ENCODE measurements at places on chromosomes 1 and 21.

DNA sequence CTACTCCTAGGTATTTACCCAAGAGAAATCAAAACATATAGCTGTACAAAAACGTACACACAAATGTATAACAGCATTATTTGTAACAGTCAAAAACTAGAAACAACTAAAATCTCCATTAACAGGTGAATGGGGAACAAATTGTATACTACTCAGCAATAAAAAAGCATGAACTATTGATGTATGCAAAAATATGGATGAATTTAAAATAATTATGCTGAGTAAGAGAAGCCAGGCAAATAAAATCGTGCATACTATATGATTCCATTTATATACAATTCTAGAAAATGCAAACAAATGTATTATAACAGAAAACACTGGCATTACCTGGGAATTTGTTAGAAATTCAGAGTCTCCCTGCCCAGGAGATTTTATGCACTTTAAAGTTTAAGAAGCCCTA, 150.1 kb downstream of the GDAP2 start:
- no peak for DNase-seq

DNA sequence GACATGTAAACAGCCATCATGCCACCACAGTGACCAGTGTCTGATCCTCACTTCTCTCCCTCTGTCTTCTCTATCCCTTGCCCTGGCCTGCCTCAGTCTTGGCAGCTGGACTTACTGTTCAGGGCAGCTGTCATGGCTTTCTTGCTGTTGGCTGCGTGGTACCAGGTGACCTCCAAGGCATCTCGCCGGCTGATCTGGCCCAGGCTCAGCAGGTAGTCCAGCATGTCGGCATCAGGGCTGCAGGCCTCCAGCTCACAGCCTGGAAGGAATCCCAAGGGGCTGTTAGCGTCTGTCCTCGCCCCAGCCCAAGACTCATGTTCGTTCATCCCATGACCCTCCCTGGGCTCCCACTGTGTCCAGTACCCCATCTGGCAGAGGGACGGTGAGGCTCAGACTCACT, 3.6 kb downstream of the FAM151A start:
- no peak for DNase-seq

DNA sequence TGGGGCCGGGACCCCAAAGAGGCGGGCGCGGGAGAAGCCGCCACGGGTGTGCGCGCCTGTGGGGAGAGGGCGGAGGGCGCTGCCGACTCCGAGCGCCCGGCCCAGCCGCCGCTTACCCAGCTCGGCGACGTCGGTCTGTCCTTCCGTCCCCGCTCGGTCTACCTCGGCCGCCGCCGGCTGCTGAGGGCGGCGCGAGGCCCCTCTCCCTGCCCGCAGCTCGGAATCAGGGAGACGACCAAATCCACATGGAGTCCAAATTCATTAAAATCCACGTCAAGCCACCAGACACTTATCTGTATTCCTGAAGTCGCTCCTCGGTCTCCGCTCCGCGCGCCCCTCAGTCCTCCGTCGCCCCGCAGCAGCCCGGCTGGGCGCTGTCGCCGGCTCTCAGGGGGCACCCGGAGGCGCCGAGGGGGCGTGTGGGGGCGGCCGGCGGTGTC, 637 bp downstream of the PLXNA2 start:
- DNase-seq: peak; percentile 18

GRCh38 chr1:221105578-221105977, 226.3 kb downstream of the HLX start:
- DNase-seq: no peak

DNA sequence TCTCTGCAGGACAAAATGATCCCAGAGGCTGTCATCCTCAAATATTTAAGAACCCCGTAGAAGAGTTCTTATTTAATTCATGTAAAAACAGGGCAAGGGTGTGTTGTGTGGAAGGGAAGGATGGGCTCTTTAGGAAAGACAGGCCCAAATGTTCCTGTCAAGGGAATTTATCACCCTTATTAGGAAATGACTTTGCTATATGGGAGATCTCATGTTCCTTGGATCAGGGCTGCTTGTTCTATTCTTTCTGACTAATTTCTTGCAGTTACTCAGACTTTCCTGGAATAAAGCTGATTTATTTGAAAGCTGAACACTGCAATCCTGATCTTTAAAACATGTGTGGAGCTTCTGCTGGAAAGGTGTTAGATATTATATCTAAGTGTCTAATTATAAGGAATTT, 72.8 kb downstream of the SELENOF start:
- DNase-seq: no peak

DNA sequence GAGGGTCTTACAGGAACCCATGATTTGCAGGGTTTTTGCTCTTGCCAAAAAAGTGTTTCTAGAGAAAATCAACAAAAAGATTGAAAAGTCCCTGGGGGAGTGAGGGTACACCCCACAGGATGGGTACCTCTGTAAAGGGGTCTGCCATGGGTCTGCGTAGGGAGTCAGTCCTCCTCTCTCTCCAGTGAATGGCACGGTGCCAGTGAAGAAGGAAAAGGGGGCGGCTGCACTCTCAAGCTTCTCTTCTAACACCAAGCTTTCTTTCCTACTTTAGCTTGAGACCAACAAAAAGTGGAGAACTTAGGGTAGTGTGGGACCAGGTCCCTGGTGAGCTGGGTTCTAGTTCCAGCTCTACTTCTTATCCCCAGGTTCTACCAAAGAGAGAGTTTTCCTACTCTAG, 87.4 kb downstream of the GLUL start:
- DNase-seq: no peak

DNA sequence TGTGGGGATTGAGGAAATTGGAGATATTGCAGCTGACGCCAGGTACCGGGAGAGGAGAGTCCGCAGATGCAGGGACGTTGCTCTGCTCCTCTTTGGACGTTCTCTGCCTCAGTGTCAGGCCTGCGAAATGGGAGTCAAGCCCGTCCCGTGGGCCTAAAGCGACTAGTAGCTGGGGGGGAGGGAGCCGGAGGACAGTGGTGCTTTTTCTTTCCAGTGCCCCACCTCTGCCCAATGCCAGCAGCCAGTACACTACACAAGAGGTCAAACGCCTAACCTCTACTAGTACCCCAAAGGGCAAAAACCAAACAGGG, 413.6 kb upstream of the ESRRG start:
- no peak for DNase-seq

DNA sequence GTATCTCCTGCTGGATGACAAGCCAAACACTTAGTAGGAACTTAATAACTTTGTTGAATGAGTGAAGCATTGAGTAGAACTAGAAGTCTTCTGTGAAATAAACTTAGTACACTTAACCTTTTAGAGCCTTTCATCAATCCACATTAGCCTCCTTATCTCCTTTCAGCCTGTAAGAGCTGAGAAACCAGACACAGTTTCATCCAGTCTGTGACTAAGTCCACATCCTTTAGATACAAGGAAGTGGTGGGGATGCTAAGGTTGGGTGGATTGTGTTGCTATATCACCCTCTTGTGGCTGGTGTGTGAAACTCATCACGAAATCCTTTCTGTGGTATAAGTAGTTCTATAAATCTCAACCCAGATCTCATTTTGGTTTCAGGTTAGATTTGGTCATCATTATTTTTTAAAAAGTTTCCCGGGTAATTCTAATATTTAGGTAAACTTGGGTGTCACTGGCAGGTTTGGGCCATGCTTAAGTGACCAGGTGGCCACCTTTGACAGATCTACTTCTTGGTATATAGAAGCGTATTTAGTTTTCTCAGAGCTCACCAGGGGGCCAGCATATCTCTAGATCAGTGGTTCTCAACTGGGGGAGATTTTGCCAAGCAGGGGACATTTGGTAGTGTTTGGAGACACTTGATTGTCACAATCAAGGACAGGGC, 27.8 kb upstream of the CD84 start:
- peak; percentile 55 for DNase-seq

DNA sequence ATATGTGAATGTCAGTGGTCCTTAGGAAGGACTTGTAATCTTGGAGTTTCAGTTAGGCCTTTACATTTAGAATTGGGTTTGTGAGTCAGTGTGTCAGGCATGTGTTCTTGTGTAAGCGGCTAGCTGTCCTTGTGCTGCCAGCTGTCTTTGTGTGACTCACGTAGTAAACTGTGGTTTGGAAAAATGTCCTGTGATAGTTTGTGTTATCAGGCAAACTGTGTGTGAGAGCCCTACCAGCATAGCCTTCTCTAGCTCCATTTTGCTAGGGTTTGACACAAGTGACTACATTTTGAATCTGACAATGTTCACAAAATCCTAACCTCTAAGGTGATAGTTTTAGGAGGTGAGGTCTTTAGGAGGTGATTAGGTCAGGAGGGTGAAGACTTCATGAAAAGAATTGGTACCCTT, 6.9 kb upstream of the SLC35D1 start:
- peak; percentile 99 for DNase-seq

GRCh38 chr1:159943908-159944622, 1.3 kb downstream of the IGSF9 start:
- DNase-seq: no peak

- DNase-seq: no peak
Observed at GRCh38 chr1:199168888-199169585, 530.2 kb downstream of the PTPRC start.

GRCh38 chr21:14366998-14367397, 15.9 kb downstream of the HSPA13 start:
- no peak for DNase-seq

DNA sequence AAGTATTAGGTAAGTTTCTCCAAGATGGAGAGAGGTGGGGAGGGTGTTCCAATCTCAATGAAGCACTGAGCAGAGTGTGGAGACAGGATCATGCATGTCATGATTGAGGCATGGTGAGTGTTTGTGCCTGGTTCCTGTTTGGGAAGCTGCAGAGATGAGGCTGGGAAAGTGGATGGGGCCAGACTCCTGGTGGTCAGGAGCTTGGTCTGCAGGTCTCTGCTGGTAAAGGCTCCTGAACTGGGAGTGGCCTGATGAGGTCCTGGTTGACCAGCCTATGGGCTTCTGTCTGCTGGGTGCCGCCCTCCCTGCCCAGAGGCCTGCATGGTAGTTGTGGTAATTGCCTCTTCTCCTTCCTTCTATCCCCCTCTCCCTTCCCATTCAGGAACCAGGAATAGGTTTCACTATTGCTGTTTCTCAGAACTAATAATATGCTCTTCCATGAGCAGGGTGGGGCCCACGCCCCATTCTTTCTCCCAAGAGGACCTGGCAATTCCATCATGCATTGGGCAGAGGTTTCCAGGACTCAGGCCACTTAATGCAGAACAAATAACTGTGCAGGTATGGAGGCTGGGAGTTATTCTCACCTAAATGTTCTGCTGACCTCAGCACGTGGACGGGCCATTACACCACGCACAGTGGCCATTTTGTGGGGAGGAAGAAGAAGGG, 24.5 kb downstream of the PROK1 start:
- no peak for DNase-seq

DNA sequence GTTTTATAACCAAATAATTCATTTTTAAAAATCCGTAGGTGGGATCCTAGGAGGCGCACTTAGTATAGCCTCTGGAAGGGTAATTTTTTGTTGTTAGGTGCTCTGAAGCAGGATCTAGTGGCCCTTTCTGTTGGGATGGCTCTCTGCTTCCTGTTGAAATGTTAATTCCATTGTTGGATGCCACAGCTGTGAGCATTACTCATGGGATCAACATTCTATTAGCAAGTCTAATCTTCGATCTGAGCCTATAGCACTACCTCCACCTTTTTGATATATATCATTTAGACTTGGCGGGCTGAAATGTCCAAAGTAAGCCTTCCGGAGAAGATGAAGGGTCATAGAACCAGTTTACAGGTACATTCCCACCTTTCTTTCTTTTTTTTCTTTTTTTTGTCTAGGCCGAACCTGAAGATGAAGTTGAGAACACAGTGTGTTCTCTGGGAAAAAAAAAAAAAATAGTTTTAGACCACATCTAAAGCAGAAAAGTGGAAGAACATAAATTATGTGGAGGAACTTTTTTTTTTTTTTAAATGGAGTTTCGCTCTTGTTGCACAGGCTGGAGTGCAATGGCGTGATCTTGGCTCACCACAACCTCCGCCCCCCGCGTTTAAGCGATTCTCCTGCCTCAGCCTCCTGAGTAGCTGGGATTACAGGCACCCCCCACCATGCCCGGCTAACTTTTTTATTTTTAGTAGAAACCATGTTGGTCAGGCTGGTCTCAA, 1.4 kb downstream of the CXADR start:
- DNase-seq: peak; percentile 53

DNA sequence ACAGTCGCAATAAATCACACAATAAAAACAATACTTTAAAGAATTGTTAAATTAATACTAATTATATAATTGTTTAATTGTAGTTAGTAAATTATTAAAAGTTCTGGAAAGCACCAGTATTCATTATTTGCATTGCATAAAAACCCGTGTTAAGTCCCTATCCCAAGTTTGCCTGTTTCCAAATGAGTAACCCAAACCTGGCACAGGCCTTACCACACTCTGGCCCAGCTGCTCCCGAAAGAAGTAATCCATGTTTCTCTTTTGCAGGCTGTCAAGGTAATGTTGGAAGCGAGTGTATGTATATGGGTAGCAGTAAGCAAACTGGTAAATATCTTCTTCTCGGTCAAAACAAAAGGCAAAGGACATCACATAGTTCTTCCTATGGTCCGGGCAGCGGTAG, 268.7 kb upstream of the BEND5 start:
- no peak for DNase-seq

DNA sequence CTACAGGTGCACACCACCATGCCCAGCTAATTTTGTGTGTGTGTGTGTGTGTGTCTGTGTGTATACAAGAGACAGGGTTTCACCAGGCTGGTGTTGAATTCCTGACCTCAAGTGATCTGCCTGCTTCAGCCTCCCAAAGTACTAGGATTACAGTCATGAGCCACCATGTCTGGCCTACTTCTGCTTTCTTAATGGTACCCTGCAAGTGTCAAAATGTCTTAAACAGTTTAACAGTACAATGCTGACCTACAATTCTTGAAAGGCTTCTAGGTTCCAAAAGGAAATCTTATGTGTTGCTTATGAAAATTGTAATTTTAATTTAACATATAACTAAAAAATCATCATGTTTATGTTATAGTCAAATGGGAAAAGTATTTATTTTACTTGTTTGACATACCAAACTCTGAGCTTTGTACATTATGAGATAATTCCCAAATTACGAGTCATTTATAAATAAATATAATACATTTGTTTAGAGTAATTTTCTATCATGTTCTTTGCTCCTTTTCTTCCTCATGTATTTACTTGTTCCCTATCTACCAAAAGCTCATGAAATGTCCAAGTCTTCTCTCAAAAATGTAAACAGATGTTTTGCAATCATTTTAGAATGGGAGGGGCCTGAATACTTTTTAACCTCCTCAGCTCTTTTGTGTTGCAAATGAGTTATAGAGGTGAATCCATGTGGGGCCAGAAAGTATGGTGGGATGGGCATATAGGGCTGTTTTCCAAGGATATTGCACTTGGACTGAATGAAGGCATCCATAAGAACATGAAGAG, 8.4 kb upstream of the VCAM1 start:
- no peak for DNase-seq

- DNase-seq: no peak
Observed at GRCh38 chr21:23694390-23694789, 1912.9 kb downstream of the MRPL39 start.

Data from astrocyte (in vitro differentiated cells and primary cell).